ENCODE measurements at places on chromosomes 7 and 10. TPM values are rescaled to one million over a fixed set of nuclear protein-coding genes. Genes with fewer than 3 reads are reported as not detected.

DNA sequence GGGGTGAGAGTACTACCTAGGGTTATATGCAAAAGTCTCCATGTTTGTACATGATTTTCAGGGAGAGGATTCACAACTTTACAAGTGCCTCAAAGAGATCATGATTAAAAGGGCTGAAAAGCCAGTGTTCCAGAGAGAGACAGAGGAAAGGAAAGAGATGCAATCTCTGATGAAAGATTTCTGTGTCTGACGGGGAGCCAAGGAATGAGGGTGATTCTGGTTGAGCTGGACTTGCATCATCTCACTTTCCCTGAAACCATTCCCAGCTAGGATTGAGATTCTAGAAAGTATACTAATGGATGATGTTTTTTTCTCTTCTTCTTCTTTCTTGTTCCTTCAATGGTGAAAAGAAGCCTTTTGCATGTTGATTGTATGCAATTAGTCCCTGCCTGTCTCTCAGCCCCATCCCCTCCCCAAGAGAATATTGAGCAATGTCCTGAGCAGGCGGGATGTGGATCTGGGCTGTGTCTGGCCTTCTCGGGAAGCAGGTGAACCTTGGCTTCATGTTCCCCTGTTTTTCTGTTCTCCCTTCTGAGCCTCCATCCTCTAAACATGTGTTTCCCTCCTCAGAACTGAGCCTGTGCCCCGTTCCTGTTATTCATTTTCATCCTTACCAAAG is 186.1 kb downstream of the ZNF365 start:
- H3K4me1 ChIP-seq: no peaks in the 10 kb centered on the region
- no peaks in the 10 kb centered on the region for H3K36me3 ChIP-seq
- no peaks in the 10 kb centered on the region for H3K27me3 ChIP-seq
- H3K4me3 ChIP-seq: no peak overlapping the region

- H3K36me3 ChIP-seq: no peaks in the 10 kb centered on the region
- no peak for DNase-seq
- peaks cover 18% of the 10 kb centered on the region for H3K4me1 ChIP-seq
- H3K27ac ChIP-seq: no peak overlapping the region
- H3K27me3 ChIP-seq: no peaks in the 10 kb centered on the region
Observed at GRCh38 chr10:11679946-11680345, 62.2 kb upstream of the ECHDC3 start.

DNA sequence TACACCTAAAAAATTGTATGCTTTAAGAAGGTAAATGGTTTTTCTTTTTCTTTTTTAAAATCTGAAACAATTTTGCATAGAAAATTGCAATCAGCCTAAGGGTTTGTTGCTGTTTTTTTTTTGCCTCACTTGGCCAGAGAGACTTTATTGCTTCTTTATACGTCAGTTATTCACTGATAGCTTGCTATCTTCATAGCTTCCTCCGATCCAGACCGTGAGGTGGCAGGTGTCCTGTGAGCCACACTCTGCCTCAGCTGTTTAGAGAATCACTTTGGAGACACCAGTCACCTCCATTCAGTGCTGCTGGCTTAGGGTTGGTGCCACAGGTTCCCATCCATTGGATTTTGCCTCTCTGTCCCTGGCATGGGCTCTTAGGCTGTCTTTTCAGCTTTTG is 68.0 kb downstream of the HHEX start:
- H3K27ac ChIP-seq: peak overlapping the region; percentile 59
- peaks cover 24% of the 10 kb centered on the region for H3K4me1 ChIP-seq
- H3K27me3 ChIP-seq: no peaks in the 10 kb centered on the region
- no peak for DNase-seq

DNA sequence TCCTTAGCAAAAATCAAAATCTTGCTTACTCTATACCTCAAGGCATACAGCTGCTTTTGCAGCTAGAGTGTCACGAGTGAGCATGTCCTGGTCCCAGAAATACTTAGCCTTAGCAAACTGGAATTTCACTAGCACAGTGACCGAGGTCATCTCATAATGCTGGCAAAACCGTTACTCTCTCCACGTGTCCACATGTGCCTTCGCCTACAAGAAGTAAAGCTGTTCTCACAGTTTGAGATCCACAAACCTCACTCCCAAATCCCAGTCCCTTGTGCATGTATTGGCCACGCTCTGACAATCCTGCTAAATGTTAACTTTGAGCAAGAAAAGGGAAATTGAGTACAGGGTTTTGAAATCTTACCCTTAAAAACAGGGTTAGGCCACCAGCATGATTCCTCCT is 111.0 kb upstream of the PLXDC2 start:
- no peaks in the 10 kb centered on the region for H3K27me3 ChIP-seq
- H3K27ac ChIP-seq: no peak overlapping the region
- no peaks in the 10 kb centered on the region for H3K4me1 ChIP-seq
- DNase-seq: no peak

- DNase-seq: no peak
- no peaks in the 10 kb centered on the region for H3K4me1 ChIP-seq
- H3K4me3 ChIP-seq: no peak overlapping the region
- no peak overlapping the region for H3K27ac ChIP-seq
- H3K36me3 ChIP-seq: no peaks in the 10 kb centered on the region
Observed at GRCh38 chr10:123860856-123861255, 30.8 kb downstream of the CPXM2 start.

DNA sequence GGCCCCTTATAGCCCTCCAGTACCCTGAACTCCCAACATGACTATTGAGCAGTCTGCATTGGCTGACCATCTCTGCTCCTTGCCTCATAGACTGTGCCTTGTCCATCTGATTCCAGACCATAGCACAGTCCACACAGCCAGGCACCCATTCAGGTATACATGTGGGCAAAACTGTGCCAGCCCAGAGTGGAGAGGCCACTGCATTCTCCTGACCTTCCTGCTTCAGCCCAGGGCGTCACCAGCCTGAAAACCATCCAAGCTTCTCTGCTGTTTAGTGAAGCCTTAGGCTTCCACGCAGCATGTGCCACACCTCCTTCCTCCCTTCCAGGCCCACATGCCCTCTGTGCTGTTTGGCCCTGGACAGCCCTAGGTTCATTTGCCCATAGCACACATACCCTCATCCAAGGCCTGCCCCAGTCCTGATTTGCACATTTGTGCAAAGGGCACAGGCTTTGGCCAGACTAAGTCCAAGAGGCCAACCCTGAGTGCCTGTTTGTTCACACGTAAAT is 10.5 kb downstream of the DDX56 start:
- no peak overlapping the region for H3K27ac ChIP-seq
- no peak overlapping the region for H3K4me3 ChIP-seq
- no peaks in the 10 kb centered on the region for H3K27me3 ChIP-seq
- H3K36me3 ChIP-seq: peaks cover 42% of the 10 kb centered on the region
- no peak for DNase-seq

Gene PDAP1
- total RNA-seq: 76.4 TPM

Gene PILRA
- total RNA-seq: 36.9 TPM

- DNase-seq: no peak
- no peaks in the 10 kb centered on the region for H3K27me3 ChIP-seq
- H3K4me1 ChIP-seq: no peaks in the 10 kb centered on the region
- no peak overlapping the region for H3K27ac ChIP-seq
Observed at GRCh38 chr7:93055543-93056107, 62.2 kb downstream of the SAMD9 start.

- no peak overlapping the region for H3K4me3 ChIP-seq
- DNase-seq: no peak
- H3K27ac ChIP-seq: no peak overlapping the region
- no peaks in the 10 kb centered on the region for H3K4me1 ChIP-seq
- no peaks in the 10 kb centered on the region for H3K27me3 ChIP-seq
Observed at GRCh38 chr7:126778101-126778500, 474.6 kb downstream of the GRM8 start.

Gene KCND2
- total RNA-seq: 0.61 TPM

Gene GARIN1A
- 2.1 TPM for total RNA-seq

Gene OR2A1
- not detected for total RNA-seq

GRCh38 chr10:128064970-128065580 is 61.1 kb downstream of the MKI67 start:
- H3K4me3 ChIP-seq: no peak overlapping the region
- peaks cover 37% of the 10 kb centered on the region for H3K4me1 ChIP-seq
- H3K27me3 ChIP-seq: no peaks in the 10 kb centered on the region
- H3K27ac ChIP-seq: peak overlapping the region; percentile 64

DNA sequence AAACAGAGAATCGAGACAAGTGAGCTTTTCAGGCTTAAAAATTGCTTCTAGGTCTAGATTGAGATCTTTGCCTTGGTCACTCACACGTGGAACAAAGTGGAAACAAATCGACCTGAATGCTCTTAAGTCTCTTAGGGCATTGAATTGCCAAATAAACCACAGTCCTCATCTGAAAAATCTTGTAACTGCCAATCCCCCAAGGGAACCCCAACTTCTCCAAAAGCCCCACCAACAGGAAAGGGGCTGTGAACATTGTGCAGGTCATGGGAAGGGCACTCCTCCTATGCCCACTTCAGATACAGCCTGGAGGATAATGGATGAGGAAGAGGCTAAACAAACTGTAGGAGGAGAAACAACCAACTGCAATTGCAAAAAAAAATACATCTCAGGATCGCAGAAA is 91.3 kb downstream of the DGKI start:
- no peak overlapping the region for H3K4me3 ChIP-seq
- H3K36me3 ChIP-seq: no peaks in the 10 kb centered on the region
- DNase-seq: no peak
- no peaks in the 10 kb centered on the region for H3K4me1 ChIP-seq
- H3K27me3 ChIP-seq: peaks cover 11% of the 10 kb centered on the region

DNA sequence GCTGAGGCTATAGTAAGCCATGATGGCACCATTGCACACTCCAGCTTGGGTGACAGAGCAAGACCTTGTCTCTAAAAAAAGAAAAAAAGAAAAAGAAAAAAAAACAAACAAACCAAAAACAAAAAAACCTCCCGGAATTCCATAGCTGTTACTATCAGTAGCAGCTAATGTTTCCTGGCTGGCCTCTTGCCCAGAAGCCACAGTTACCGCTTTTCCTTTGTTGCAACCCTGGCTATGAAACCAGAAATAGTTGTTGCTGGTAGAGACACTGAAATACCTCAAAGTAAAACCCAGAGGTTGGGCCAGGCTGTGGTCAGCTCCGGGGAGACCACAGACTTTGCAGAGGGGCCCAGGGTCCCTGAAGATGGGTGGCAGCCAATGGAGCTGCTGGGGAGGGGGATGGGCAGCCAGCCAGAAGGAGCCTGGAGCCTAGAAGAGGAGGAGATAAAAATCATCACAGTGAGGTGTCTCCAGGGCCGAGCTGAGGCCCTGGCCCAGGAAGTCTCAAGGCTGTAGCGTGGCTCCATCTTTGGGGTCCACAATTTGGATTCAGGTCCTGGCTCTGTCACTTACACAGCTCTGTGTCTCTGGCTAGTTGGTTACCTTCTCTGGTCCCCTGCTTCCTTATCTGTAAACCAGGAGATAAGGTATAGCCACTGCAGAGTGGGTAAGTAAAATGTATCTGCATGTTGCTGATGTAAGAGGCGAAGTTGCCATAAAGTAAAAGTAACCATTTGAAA is 3.4 kb upstream of the CHST12 start:
- DNase-seq: peak; percentile 75
- H3K36me3 ChIP-seq: no peaks in the 10 kb centered on the region
- H3K27me3 ChIP-seq: no peaks in the 10 kb centered on the region

Gene LIPN
- total RNA-seq: 1.0 TPM

- H3K36me3 ChIP-seq: no peaks in the 10 kb centered on the region
- peak; percentile 73 for DNase-seq
- H3K27ac ChIP-seq: peak overlapping the region; percentile 17
Observed at GRCh38 chr7:101527844-101528667, 101.0 kb downstream of the MYL10 start.

Gene TRIM50
- 0.20 TPM for total RNA-seq

- H3K36me3 ChIP-seq: no peaks in the 10 kb centered on the region
- H3K4me3 ChIP-seq: no peak overlapping the region
- peak; percentile 15 for DNase-seq
- H3K4me1 ChIP-seq: no peaks in the 10 kb centered on the region
Observed at GRCh38 chr10:130242513-130242912, 106.3 kb downstream of the GLRX3 start.

Gene LRRD1
- not detected for total RNA-seq

DNA sequence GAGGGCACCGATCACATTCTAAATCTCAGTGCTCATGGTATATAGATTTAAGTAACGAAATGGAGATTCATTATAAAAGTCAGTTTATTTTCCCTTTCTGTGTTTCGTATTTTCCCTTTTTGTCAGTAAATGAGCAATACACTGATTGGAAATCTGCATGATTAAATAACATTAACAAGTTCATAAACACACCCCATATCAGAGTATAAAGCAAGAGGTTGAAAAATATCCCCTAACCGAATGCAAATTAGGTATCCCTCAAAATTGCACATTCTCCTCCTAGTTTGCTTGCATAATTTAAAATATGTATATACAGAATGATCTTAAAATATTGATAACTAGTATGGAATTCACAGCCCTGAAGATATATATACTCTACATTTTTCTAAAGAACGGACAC is 64.6 kb downstream of the SLC37A3 start:
- no peak overlapping the region for H3K4me3 ChIP-seq
- no peaks in the 10 kb centered on the region for H3K4me1 ChIP-seq
- no peaks in the 10 kb centered on the region for H3K27me3 ChIP-seq
- no peak overlapping the region for H3K27ac ChIP-seq
- DNase-seq: no peak

DNA sequence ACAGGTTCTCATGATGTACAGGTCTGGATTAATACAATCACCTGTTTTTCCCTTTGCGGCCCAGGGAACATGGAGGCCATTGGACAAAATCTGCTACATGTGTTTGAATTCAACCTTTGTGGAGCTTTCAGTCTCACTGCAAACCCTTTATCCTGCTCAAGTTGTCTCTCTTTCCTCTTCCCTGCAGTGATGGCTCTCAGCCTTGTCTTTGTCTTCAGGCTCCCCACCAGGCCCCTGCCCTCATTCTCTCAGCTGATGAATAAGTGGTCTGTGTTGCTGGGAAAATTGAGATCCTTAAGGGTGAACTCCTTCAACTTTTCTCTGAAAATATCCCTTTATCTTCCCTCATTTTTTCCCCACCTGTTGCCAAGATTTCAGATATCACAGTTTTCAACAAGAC is 791.2 kb downstream of the GRID1 start:
- no peak overlapping the region for H3K27ac ChIP-seq
- H3K27me3 ChIP-seq: no peaks in the 10 kb centered on the region
- no peak overlapping the region for H3K4me3 ChIP-seq

- H3K4me3 ChIP-seq: peak overlapping the region; percentile 87
- no peaks in the 10 kb centered on the region for H3K36me3 ChIP-seq
- no peaks in the 10 kb centered on the region for H3K27me3 ChIP-seq
- no peak for DNase-seq
Observed at GRCh38 chr10:79072041-79072441, 3.3 kb downstream of the ZMIZ1 start.

Gene CFAP46
- 0.52 TPM for total RNA-seq

- H3K36me3 ChIP-seq: peaks cover 27% of the 10 kb centered on the region
- peaks cover 9% of the 10 kb centered on the region for H3K4me1 ChIP-seq
- no peak overlapping the region for H3K4me3 ChIP-seq
- H3K27ac ChIP-seq: no peak overlapping the region
Observed at GRCh38 chr10:119424258-119424975, 118.1 kb downstream of the RGS10 start.

GRCh38 chr7:116569737-116570136 is 44.9 kb downstream of the CAV1 start:
- no peaks in the 10 kb centered on the region for H3K27me3 ChIP-seq
- H3K36me3 ChIP-seq: no peaks in the 10 kb centered on the region

GRCh38 chr7:119974972-119975371 is 298.0 kb upstream of the KCND2 start:
- DNase-seq: no peak
- H3K36me3 ChIP-seq: no peaks in the 10 kb centered on the region
- no peak overlapping the region for H3K4me3 ChIP-seq
- H3K4me1 ChIP-seq: no peaks in the 10 kb centered on the region

All from upper lobe of right lung (tissue), 1 donor.